Renal cortical epithelial cell (primary cell): ENCODE measurements at places on chromosomes 4 and X.

- no peak for DNase-seq
Measured at GRCh38 chr4:28373191-28373590, 1512.5 kb downstream of the STIM2 start.

- DNase-seq: no peak
Measured at GRCh38 chrX:107708762-107709161, 66.8 kb downstream of the TSC22D3 start.

- DNase-seq: peak; percentile 97
Measured at GRCh38 chr4:156946516-156947424, 24.8 kb downstream of the PDGFC start.

- DNase-seq: no peak
Measured at GRCh38 chr4:42078184-42078801, 74.2 kb downstream of the BEND4 start.

- peak; percentile 22 for DNase-seq
Measured at GRCh38 chr4:15953625-15954024, 9.3 kb downstream of the FGFBP2 start.

DNA sequence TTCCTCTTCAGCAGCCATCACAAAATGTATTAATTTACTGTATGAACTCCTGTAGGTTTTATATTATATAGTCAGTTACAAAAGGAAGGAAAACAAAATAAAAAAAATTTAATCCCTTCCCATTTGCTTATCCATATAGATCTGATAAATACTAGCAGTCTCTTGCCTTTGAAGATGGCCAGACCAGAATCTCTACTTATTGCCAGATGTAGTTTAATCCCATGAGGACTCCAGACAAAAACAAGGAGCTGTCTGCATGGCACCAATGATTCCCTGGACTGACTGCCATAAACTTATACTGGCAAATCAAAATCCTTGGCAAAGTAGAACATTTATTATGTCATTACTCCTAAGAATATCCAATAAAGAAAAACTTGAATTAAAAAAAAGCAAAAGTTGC is 223.3 kb upstream of the MAB21L2 start:
- no peak for DNase-seq

DNA sequence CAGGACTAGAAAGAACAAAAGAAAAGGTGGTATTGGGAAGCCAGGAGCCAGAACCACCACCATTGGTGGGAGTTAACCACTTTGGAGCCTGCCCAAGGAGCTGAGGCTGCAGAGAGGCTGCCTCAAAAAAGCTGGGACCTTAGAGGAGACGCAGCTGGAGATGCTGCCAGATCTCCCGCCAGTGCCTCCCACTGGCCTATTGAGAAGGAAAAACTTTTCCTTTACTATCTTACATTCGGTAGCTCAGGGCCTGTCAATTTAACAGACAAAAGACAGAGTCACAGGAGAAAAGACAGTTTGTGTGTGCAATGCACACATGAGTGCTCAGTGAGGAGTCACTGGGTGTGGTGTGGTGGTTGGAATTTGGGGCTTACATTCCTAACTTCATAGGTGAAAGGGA is 52.4 kb upstream of the HPSE start:
- DNase-seq: peak; percentile 47

GRCh38 chr4:78525559-78525958 is 26.0 kb upstream of the ANXA3 start:
- peak; percentile 13 for DNase-seq

DNA sequence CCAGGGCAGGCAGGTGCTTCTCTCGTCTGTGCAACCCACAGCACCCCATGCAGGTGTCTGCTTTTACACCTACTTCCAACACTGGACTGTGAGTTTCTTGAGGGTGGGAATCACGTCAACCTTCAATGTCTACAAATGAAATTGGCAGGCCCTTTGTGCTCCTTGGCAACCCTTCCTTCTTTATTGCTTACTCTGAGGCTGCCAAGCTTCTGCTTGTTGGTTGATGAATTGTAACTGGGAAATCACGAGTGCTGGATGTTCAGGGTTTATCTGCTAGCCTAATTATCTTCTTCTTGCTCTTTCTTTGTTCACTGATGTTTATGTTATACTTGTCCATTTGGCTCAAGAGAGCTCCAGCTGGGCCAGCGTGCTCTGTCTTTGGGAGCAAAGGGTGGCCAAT is 2.5 kb upstream of the DGAT2L6 start:
- no peak for DNase-seq

- peak; percentile 0 for DNase-seq
Measured at GRCh38 chrX:55056820-55057674, 17.8 kb upstream of the PAGE2B start.

DNA sequence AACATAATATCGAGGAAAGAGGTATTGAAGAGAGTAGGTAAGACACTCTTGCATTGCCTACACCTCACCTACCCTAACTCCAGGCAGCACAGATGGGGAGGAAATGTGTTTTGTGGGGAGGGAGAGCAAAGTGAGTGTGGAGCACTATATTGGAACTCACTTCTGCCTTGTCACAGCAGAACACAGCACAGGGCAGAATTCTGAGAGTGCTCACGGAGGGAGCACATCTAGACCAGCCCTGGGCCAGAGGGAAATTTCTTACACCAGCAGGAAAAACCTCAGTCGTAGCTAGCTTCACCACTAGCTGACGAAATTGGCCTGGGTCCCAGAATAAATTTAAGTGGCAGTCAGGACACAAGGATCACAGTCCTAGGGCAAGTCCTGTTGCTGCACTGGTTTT is 517.3 kb downstream of the TMA16 start:
- no peak for DNase-seq

- no peak for DNase-seq
Measured at GRCh38 chr4:27720010-27720766, 859.5 kb downstream of the STIM2 start.

GRCh38 chrX:118420462-118420861 is 74.6 kb downstream of the WDR44 start:
- DNase-seq: peak; percentile 56

GRCh38 chr4:23365086-23365485 is 524.8 kb downstream of the PPARGC1A start:
- peak; percentile 44 for DNase-seq

GRCh38 chr4:57866468-57867171 is 756.4 kb upstream of the IGFBP7 start:
- DNase-seq: no peak

DNA sequence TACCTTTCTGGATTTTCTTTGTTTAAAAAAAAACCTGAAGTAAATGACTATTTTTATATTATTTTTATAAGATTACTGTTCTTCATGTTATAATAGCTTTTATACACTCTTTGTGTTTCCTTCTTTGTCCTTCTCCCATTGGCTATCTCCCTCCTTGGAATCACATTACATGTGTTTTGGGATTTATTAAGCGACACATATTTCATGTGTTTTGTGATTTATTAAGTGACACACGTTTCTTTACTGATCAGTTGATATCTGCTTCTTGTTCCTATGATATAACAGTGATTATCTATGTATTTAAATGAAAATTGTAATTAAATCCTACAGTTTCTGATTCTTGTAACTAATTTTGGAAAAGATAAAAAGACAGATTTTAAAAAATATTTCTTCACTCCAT is 817.3 kb upstream of the AGA start:
- no peak for DNase-seq

DNA sequence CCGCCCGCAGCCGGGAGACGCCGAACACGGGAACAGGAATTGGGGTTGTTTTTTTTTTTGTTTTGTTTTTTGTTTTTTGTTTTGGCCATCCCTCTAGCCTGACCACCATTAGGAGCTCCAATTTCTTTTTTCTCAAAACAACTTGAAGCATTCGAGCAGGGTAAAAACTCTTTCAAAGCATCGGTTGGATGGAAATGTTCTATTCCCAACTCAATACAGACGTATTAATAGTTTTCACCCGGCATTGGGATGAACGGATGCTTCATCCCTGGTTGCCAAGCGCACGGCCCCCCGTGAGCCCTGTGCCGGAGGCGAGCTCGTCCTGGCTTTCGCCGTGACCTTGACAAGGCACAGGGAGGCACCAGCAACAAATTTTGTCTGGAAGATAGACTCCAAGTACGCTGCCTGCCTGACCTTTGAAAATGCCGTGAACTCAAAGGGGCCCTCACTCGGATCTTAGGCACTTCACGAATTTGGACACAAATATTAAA is 352 bp upstream of the MAP3K15 start:
- no peak for DNase-seq

GRCh38 chr4:41280010-41280409 is 23.3 kb downstream of the UCHL1 start:
- no peak for DNase-seq

GRCh38 chrX:143615851-143616250 is 20.1 kb downstream of the SLITRK4 start:
- DNase-seq: no peak
